ENCODE measurements at places on chromosomes 5 and 9.

DNA sequence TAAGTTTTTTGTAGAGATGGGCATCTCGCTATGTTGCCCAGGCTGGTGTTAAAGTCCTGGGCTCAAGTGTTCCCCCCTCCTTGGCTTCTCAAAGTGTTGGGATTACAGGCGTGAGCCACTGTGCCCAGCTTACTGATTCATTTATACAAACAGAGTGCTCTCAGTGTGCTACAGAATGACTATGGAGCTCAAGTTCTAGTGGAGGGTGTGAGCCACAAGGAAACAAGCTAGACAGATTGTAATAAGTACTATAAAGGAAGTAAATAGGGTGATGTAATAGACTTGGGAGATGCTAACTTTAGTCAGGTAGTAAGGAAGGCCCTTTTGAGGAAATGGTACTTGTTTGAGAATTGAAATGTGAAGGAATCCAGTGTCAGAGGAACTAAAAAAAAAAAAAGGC lies 1.7 kb upstream of the TMEM267 start:
- ATAC-seq = no peak

DNA sequence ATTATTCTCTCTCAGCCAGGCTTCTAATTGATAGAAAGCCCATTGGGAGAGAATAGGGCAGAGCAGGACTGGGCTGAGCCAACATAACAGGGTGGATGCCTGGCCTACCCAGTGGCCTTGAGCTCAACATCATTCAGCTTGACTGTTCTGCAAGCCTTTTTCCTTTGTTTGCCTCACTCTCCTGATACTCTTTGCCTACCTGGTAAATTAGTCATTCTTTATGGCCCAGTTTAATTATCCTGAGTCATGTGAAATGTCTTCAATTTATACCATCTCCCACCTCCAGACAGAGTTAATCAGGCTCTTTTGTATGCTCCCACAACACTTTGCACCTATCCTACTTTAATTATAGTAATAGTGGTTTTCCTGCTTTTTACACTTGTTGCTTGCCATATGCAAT lies 13.6 kb downstream of the GLRA1 start:
- no peak for ATAC-seq

GRCh38 chr9:121557581-121558447 lies 58.2 kb upstream of the GGTA1 start:
- ATAC-seq = no peak

DNA sequence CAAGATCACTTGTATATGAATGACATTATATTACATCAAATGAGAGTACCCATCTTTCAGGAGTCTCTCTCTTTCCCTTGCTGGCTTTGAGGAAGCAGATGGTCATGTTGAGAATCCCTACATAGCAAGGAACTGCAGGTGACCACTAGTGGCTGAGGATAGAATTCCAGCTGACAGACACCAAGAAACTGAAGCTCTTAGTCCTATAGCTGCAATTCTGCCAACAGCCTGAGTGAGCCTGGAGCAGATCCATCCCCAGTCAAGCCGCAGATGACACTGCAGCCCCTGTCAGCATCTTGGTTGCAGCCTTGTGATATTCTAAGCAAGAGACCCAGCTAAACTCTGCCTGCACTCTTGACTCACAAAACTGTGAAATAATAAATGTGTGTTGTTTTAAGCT lies 531.5 kb downstream of the CSNK1G3 start:
- no peak for ATAC-seq

- no peak for ATAC-seq
These were observed 666.0 kb upstream of the COX7C start for GRCh38 chr5:85951707-85952210.

DNA sequence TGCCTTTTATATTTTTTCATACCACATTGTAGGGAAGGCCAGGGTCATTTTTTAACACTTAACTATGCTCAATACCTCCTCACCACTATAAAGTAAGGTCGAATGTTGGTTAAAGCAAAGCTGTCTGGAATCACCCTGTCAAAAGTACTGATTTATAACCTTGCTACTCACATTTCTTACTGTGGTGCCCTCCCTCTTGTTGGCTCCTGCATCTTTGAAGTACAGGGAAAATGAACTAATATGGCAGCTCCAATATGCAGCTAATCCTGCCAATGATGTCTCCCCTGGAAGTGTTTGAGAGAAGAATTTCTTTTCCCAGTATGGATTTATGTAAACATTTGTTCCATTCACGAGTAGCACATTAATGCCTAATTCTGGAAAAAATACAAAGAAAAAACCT lies 108.4 kb upstream of the RPS23 start:
- no peak for ATAC-seq

DNA sequence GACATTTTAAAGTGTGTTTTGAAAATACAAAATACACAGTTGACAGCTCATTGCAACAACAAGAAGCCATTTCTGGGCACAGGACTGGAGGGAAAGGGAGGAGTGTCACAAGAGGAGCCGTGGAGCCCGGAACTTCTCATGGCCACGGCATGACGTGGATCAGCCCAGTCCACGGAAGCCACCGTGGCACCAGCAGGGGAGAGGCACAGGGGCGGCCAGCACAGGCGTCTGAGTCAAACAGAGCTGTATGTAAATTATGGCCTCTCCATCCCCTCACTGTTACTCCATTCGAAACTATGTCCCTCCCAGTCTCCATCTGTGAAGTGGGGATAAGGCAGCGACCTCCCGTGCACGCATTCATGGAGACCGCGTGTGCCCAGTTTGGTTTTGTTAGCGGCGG lies 165.6 kb upstream of the IRX2 start:
- ATAC-seq = no peak

GRCh38 chr5:135392256-135392655 lies 6.8 kb downstream of the MACROH2A1 start:
- no peak for ATAC-seq

DNA sequence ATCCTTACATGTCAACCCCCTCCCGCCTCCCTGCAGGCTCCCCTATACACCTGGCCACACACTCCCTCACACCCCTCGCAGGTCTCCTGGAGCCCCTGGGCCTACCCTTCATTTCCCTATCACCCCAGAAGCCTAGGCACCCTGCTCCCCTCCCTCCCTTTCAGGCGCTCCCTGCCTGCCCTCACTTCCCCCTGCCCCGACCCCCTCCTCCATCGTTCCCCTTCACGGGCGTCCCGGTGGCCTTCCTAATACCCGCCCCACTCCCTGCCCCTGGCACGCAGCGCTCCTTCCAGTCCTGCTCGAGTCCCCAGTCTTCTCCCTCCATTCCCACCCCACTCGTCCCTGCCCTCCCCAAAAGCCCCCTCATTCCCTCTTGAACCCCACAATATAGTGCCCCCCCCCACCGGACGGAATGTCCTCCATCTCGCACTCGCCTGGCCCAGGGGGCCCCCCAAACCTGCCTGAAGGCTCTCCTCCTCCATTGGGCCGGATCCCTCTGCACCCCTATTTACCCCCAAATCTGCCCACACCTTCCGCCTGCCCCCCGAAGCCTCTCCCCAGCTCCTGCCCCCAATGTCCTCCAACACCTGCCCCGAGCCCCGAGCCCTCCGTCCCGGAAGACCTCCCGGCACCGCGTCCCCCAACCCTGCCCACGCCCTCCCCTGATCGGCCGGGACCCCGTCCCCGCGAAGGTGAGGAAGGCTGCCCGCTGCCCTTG lies 746 bp downstream of the STRBP start:
- ATAC-seq = no peak

DNA sequence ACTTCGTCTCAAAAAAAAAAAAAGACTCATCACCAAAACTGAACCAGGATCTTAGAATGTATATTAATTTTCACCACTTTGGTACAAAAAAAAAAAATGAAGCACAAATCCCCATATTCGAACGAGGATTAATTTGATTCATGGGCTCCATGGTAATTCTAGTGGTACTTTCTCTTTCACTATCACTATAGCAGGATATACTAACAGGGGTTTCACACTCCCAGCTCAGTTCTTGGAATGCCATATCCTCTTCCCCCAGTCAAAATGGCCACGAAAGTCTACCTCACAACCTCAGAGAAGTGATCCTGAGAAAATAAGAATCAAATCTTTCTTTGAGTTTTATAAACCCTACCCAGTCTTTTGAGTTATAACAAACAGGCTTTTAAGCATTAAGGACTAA lies 235.7 kb downstream of the FBXL17 start:
- no peak for ATAC-seq

DNA sequence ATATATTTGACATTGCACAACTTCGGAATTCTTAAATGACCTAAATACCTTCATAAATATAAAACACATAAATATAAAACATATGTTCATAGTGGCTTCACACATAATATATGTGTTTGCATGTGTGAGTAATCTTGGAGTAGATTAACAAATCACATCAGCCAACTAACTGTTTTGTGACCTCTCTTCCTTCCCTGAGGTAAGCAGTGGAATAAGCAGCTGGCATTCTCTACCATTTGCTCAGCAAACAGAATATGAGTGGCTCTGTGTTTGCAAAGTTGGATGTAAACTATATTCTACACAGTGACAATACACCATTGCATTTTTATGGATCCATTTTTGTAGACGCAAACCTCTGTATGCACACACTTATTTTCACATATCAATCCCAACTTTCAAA lies 189.9 kb downstream of the ACER2 start:
- no peak for ATAC-seq

- no peak for ATAC-seq
These were observed 354.9 kb downstream of the DIRAS2 start for GRCh38 chr9:90287567-90288274.

DNA sequence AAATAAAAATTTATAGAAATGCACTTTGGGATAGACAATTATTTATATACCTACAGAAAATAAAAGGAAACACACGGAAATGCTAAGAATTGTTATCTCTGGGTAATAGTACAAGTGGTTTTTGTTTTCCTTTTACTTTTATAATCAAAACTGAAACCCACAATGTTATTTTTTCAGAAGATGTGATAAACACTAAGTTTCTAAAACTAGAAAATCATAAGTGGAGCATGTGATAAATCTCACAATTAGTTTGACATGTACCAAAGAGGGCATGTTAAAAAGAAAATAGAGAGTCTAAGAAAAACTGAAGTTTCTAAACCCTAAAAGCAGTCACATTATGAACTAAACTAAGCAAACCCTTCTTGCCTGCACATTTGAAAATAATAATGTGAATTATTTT lies 61.1 kb downstream of the OXCT1 start:
- no peak for ATAC-seq

GRCh38 chr5:131994533-131995226 lies 16.8 kb downstream of the ACSL6 start:
- no peak for ATAC-seq
